ENCODE measurements at places on chromosomes 12 and 14.

DNA sequence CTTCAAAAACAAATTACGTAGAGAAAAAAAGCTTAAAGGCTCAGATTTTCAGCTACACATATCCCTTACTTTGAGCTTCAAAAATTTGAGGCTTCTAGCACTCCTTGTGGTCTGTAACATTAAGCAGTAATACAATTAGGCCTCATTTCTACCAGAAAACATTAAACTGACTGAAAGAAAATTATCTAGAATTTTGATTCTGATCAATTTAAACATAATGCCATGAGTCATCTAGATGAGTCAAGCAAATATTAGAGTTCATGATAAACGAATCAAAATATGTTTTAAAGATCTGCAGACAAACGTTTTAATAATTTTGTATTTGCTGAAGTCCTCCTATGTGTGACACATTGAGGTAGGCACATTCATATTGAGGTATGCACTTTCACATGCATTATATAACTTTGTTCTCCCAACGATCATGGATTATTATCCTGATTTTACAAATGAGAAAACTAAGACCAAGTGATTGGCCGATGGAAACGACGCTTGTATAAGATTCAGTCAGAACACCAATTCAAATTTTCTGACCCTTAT is 4.3 kb downstream of the OSBPL8 start:
- DNase-seq, result no peak

GRCh38 chr12:88691811-88692210 is 111.5 kb upstream of the KITLG start:
- DNase-seq, result no peak

DNA sequence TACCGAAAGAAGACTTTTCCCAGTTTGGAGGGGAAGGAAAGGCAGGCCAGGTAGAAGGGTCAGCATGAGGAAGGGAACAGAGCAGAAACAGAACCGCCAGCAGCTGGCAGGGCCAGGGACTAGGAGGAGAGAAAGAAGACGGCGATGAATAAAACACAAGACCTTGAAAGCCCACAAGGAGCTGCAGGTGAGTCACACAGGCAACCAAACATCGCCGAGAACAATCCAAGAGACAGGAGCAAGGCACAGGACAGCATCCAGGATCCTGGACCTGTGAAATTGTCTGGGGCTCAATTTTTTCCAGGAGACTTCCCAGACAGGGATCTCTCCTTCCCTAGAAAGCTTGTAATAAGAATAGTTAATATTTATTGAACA is 47.3 kb downstream of the NUAK1 start:
- DNase-seq, result no peak

GRCh38 chr12:124979568-124979967 is 9.4 kb downstream of the DHX37 start:
- peak; percentile 32 for DNase-seq

DNA sequence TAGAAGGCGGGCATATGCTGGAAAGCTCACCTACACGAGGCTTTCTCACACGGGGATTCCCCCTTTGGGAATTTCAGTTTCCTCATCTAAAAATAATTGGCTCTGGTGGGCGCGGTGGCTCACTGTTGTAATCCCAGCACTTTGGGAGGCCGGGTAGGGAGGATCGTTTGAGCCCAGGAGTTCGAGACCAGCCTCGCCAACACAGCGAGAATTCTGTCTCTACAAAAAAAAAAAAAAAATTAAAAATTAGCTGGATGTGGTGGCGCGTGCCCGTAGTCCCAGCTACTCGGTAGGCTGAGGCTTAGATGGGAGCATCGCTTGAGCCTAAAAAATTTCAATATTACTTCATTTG is 400 bp upstream of the NDUFA12 start:
- DNase-seq, result no peak

- no peak for DNase-seq
Observed at GRCh38 chr14:51735851-51736250, 84.1 kb downstream of the FRMD6 start.

DNA sequence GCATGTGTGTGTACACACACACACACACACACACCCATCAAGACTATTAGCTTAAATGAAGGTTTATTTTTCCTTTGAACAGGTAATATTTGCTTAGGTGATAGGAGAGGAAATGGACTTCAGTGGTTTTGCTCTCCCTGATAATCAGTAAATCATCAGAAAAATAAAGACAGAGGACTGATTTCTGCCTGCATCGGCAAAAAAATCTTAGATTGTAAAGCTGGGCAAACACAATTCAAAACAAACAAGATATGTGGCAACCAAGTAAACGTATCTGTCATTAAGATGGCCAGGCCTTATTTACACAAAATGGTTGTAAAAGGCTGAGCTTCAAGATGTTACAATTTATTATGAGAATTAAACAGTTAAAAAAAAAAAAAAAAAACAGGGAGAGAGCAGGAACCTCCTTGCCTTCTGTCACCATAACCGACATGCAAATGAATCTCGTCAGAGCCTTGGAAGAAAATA is 31.3 kb downstream of the PRKD1 start:
- DNase-seq, result no peak

GRCh38 chr14:78983126-78983525 is 813.0 kb downstream of the NRXN3 start:
- no peak for DNase-seq

DNA sequence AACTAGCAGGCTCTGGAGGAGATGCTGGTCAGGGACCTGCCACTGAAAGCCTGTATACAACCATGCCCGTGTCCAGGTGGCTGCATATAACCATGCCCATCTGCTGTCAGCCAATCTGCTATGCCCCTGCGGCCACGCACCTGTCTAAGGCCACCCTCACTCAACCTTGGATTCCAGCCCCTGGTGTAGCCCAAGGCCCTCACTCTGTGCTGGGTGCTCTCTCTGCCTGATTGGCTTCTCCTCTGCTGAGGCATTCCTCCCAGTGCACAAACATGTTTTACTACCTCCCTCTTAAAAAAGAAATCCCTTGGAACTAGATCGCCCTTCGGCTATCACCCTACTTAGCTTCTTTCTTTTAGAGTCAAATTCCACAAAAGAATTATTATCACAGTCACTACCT is 45.5 kb downstream of the ZFP36L1 start:
- no peak for DNase-seq

GRCh38 chr12:107325075-107325608 is 231.8 kb upstream of the CRY1 start:
- DNase-seq, result no peak

DNA sequence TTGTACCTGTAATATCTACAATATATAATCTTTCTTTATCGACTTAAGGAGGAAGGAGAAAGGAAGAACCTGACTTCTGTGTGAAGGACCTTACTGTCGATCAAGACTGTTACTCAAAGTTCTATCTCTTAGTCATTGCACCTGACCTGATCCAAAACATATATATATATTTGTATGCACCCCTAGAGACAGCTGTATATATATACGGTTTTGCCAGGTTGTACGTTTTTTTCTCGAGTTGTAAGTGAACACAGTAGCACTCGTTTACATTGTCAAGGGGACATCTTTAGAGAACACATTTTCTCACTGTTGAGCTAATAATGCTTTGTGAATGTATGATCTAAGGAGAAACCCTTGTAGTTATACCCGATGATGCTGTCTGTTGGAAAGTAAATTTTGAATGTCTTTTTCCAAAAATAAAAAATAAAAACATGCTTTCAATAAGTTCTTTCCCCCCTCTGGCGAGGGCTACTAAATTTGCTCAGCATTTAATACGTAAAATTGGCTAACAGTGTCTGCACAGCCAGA is 536 bp upstream of the SLC35E3 start:
- DNase-seq, result no peak

- no peak for DNase-seq
Observed at GRCh38 chr12:94386422-94386821, 73.2 kb downstream of the CEP83 start.

GRCh38 chr14:94309721-94310120 is 13.4 kb downstream of the SERPINA6 start:
- DNase-seq, result no peak

GRCh38 chr12:116423094-116423493 is 136.1 kb upstream of the MAP1LC3B2 start:
- DNase-seq, result no peak

DNA sequence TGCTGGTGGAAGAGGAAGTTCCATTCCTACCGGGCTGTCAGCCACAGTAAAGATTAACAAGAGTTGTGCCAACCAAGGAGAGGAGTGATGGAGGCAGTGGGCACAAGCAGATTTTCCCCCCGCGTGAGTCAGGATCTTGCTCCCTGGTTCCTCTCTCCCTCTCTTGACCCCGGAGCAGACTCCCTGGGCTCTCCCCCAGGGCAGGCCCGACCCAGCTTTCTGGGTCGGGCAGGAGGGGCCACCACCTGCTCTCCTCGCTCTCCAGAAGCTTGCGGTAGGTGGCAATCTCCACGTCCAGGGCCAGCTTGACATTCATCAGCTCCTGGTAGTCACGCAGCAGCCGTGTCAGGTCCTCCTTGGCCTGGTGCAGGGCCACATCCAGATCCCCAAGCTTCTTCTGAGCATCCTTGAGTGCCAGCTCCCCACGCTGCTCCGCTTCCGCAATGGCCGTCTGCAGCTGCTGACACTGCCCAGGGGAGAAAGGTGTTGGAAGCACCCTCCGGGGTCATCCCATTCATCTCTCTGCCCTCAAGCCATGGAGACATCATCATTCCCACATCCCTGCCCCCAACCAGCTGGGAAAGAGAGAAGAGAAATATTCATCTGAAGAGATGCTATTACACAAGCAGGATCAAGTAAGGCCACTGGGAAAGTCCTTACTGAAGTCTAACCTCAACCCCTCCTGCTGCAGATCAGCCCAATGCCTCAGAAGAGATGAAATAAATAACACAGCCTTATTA is 9.0 kb upstream of the KRT4 start:
- DNase-seq, result no peak

DNA sequence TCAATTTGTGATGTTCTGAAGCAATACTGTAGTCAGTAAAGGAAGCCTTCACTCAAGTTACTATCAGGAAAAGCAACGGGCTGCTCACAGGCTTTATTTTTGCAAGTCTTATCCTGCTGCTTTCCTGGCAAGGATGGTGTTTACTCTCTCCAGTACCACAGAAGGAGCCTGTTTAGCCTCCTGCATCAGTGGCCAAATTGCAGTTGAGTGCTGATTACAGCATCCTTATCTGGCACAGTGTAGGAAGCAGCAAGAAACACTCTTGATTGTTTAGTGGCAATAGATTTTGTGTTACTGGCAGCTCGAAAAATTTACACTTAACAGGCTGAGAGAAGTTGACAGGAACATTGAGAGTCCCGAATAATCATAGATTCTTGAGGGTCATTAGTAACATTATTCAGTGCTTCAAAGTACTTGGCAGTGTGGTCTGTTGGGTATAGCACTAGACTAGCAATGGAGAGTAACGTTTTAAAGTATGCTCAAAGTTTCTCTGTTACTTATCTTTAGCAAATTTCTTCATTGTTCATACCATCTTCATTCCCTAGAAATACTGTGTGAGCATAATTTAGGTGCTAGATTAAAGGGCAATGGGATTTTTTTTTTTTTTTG is 11.7 kb downstream of the TULP3 start:
- no peak for DNase-seq

DNA sequence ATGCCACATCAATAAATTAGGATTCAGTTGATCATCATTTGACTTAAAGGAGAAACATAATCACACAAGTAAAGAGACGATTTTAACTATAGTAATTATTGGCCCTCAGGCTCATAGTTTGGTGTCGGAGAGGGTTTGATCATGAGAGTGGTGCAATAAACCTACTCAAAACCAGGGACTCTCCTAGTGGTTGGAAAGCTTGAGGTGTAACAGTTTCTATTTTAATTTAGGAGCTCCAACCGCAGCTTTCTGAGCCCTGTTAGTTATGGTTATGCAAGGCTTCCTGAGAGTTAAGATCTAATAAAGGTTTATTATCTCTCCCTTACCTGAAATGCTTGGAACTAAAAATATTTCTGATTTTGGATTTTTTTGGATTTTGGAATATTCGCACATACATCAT is 36.4 kb downstream of the TMTC2 start:
- no peak for DNase-seq

DNA sequence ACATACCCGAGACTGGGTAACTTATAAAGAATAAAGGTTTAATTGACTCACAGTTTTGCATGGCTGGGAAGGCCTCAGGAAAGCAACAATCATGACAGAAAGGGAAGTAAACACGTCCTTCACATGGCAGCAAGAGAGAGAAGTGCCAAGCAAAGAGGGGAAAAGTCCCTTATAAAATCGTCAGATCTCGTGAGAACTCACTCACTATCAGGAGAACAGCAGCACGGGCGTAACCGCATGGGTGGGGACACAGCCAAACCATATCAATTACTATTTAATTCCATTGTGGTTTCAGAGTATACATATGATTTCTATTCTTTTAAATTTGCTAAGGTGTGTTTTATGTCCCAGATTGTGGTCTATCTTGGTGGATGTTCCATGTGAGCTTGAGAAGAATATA is 117.9 kb downstream of the SCAF11 start:
- no peak for DNase-seq

DNA sequence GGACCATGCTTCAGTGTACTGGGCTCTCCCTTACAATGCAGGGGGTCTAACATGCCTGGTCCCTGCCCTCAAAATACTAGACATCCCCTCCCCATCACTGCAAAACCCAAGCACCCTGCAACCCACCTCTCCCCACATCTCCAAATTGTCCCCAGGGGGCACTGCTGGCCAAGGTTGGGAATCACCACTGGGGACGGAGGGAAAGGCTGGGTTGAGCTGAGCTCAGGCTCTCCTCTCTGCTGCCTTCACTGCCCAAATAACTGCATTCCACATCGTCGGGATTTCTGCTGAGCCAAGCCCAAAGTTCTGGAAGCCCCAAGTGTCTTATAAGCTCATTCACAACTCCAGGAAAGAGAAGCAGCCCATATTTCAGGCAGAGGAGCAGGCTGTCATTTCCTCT is 69.6 kb downstream of the NT5DC3 start:
- peak; percentile 43 for DNase-seq

DNA sequence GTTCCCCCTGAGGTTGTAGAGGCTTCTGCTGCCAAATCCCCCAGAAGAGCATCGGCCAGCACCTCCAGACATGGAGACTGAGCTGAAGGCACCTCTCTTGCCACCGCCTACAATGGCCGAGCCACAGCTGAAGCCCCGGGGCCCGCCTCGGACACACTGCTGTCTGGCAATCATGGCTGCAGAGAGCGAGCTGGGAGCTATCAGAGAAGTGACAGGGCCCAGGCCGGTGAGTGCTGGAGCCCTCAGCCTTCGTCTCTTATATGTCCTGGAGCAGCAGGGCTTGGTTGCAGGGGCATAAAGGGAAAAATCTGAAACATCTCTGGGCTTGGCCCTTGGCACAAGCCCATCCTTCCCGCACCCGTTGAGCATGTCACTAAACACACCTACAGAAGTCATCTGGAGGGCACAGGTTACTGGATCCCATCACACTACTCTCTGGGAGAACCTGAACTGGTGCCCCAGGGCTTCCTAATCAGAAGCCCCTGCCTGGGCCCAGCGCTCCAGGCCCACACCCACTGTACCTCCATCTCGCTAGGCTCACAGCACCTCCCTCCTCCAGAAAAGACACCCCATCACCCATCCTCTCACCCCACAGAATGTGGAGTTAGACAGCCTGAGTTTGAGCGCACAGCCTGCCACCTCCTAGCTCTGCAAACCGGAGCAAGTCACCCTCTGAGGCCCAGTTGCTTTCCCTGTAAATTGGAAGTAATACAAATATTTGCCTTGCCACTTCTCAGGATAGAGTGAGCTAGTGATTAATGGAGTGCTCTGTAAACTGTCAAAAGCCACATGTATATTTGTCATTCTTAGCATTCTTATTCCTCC is at the start of gene KRT4:
Gene KRT4, minus strand, starts transcription at position 232 of the 825 bp plus-strand sequence. Its CDS starts 58 bp downstream, at position 174.
- DNase-seq, result no peak

GRCh38 chr14:101118233-101118632 is 214.7 kb upstream of the RTL1 start:
- DNase-seq, result no peak

Measured in iPS-NIHi11 (cell line).